Right renal pelvis (tissue), 4 donors: ENCODE measurements at places on chromosomes 11 and 22. TPM values are rescaled to one million over a fixed set of nuclear protein-coding genes. Genes with fewer than 3 reads are reported as not detected.

GRCh38 chr22:38864361-38865191 lies 7.4 kb downstream of the CBX6 start:
- DNase-seq, result no peak

DNA sequence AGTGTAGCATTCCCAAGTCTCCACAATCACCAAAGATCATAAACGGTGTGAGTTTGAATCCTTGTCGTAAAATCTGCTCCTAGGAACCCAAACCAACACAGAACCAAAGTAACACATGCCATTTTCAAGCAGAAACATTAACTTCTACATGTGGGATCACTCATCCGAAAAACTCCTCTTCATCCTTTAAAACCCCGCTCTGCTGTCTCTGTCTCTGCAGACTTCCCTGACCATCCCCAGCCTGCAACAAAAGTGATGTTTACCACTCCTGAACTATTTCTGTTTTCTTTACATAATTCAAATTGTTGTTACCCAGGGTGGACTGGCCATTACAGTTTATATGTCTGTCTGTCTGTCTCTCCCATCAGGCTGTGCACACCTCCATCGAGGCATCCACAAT lies 54.0 kb downstream of the SLC1A2 start:
- DNase-seq, result no peak

DNA sequence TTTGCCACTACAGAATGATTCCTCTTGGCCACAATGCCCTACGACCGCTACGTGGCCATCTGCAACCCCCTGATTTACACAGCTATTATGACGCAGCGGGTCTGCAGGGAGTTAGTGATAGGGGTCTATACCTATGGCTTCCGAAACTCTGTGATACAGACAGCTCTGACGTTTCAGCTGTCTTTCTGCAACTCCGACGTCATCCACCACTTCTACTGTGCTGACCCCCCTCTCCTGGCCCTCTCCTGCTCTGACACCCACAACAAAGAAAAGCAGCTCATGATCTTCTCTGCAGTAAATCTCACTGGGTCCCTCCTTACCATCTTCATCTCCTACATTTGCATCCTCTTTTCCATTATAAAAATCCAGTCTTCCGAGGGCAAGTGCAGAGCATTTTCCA lies 52.3 kb upstream of the OR5P2 start:
- no peak for DNase-seq

Gene DDX17
- polyA plus RNA-seq, result 828 TPM
